ENCODE measurements at places on chromosomes 3 and 15. TPM values are rescaled to one million over a fixed set of nuclear protein-coding genes. Genes with fewer than 3 reads are reported as not detected.

- no peak for DNase-seq
These were observed 49.9 kb downstream of the TRANK1 start for GRCh38 chr3:36894914-36895313.

GRCh38 chr3:175778994-175779393 is 919.9 kb downstream of the NAALADL2 start:
- no peak for DNase-seq

GRCh38 chr3:59234884-59235633 is 185.2 kb upstream of the CFAP20DC start:
- DNase-seq, result no peak

- no peak for DNase-seq
These were observed 66.1 kb upstream of the MEX3B start for GRCh38 chr15:82111918-82112317.

- no peak for DNase-seq
These were observed 17.5 kb downstream of the LSG1 start for GRCh38 chr3:194654443-194654842.

DNA sequence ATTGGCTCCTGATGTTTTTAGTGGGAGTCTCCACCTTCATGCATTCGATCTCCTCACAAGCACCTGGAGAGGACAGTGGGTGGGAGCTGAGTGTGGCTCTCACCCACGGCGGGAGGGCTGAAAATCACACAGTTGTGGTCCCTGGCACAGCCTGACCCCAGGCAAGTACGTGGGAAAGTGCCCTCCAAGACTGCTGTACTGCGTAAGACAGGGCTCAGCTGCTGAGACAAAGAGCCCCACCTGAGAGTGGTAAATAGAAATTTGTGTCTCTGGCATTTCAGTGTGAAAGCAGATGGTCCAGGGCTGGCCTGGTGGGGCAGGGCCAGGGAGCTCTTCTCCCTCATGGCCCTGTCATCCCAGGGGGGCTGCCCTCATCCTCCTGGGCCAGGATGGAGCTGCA is 77.4 kb upstream of the IQSEC1 start:
- no peak for DNase-seq

DNA sequence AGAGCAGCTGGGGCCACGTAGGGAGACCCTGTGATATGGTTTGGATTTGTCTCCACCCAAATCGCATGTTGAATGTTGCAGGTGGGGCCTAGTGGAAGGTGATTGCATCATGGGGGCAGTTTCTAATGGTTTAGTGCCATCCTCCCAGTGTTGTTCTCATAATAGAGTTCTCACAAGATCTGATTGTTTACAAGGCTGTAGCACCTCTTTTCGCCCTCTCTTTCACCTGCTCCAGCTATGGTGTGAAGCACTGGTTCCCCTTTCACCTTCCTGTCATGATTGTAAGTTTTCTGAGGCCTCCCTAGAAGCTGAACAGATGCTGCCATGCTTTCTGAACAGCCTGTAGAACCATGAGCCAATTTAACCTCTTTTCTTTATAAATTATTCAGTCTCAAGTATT is 198.9 kb upstream of the CBLB start:
- DNase-seq, result no peak

DNA sequence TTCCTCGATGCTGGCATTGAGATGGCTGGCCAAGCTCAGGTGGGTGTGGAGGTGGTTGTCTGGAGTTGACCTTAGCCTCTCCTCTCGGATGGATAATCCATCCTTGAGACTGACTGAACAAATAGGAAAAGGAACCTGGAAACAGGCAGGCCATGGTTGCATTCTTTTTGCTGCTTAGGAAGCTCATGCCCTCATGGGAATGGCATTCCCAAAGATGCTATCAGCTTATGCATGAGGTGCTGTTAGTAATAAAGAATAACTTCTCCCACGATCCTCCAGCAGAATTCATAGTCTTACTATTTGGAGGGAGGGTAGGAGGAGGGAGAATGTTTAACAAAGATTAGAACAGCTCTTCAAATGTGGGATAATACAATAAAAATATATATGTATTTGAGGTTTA is 303.0 kb upstream of the TPM1 start:
- no peak for DNase-seq

GRCh38 chr15:74011610-74012009 is 17.1 kb downstream of the PML start:
- DNase-seq, result no peak

- DNase-seq, result no peak
These were observed 13.7 kb upstream of the SEMA3B start for GRCh38 chr3:50255251-50255615.

DNA sequence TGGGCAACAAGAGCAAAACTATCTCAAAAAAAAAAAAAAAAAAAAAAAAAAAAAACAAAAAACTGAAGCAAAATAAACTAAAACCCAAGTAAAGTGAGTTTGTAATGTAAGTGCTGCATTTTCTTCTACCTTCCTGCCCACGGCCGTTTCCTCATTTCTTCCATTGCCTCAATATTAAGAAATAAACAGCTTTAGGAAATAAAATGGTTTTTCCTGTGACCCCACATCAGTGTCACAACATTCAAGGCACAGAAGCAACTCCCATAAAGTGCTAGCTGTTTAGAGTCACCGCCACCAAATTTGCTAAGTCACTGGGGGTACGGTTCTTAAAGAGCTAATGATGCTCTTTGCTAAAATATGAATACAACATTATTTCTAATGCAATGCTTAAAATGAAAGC is 3.3 kb downstream of the PKM start:
- no peak for DNase-seq

DNA sequence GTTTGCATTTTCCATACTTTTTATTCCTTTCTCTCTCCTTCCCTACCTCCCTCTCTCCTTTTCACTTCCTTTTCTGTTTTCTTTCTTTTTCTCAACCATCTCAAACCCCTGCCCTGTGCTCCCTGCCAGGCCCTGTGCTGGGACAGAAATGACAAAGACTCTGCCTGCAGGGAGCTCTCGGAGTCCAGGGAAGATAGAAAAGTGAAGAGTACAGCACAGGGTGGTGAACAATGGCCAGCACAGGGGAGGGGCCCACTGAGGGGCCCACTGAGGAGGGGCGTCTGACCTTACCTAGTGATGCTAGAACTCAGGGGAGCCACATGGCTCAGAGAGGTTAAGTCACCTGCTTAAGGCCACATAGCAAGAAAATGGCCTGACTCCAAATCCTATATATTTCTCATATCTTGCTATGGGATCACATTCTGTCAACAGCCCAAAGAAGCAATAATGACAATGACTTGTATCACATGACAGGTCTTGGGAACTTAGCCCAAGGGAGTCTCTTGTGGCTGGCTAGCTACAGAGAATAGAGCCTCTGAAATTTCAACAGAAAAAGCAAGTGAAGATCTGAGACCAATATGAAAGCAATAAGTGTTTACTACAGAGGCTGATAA is 44.3 kb upstream of the ATP2B2 start:
- DNase-seq, result no peak

- DNase-seq, result no peak
These were observed 6.5 kb upstream of the THBS1 start for GRCh38 chr15:39574427-39574826.

DNA sequence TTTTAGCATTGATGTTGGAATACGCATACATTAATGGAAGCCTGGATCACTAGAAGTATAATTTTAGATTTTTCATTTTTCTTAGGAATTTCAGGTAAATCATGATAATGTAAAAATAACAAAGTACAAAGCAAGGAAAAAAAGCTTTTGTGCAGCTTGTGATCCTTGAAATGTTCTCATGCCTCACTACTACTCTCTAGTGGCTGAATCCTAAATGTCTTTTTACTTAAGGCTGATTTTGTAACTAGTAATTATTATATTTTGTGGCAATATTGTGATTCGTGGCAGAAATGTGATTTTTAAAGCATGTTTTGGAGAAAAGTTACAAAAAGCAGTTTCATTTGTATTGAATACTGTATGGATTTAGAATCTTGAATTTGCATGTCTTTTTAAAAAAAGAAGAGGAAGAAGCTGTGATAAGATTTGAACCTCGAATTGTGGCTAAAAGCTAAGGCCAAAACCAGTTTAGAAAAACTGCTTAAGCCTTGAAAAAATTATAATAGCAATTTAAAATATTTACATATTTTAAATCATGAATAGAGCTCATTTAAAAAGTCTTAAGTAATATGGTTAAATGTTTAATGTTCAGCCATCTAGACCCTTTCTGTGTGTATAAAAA is 39.0 kb downstream of the U2SURP start:
- DNase-seq, result peak; percentile 49

GRCh38 chr3:60636846-60637245 is 614.4 kb downstream of the FHIT start:
- no peak for DNase-seq

OSBPL10 gene
- total RNA-seq, result 8.3 TPM

ECE2 gene
- total RNA-seq, result not detected

ADAMTSL3 gene
- total RNA-seq, result 0.17 TPM

CISH gene
- total RNA-seq, result 0.23 TPM

EAF2 gene
- total RNA-seq, result 4.3 TPM

Data from H4 (cell line).